GF-D8 (cell line): ENCODE measurements at places on chromosomes 2 and 18.

- DNase-seq = no peak
These were observed 35.1 kb downstream of the TMEM18 start for GRCh38 chr2:641872-642815.

- no peak for DNase-seq
These were observed 232.7 kb upstream of the COPS8 start for GRCh38 chr2:236852977-236853374.

DNA sequence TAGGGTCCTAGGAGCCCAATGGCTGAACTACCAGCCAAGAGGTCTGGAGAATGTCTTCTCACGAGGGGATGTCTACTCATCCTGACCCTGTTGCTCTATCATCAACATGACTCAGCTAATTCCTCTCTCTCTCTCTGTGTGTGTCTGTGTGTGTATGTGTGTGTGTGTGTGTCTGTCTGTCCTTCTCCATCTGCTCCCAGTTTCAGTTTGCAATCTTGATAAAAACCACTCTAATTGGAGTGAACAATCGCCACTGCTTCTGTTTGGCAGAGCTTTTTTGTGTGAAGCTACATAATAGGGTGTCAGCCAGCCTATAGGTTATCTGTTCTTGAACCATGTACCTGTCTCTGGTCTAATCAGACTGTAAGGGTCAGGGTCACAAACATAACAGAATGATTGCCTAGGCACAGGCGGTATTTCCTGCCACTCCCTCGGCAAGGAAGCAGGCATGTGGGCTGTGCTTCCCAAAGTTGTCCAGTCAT lies 219.8 kb downstream of the SH3BP4 start:
- DNase-seq = no peak

DNA sequence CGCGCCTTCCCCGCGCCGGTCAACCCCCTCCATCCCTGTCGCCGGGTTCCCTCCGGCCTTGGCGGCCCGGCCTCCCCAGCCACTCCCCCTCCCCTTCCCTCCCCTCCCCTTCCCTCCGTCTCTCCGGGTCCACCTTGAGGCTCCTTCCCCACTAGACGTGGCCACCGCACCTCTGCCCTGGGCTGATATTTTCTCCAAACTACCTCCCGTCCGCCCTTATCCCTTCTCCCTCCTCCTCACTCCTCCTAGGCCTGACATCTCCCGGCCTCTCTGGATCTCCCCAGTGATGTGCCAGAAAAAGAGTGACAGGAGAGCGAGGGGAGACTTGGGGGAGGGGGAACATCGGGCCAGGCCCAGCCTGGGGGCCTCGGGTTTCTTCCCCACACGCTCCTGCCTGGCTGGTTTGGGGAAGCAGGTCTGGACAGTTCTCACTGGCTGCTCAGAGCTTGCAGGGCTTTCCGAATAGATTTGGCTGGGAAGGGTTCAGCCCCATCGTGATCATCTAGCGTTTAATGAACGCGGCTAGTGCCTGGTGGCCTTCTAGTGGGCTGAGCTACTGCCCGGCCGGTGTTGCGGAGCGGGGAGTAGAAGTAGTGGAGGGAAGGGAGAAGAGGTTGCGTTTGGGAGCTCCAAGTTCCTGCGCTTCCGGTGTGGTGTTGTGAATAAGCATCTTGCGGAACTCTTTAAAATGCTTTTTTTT lies 641 bp downstream of the MAPRE3 start:
- DNase-seq = no peak

GRCh38 chr2:31192851-31193392 lies 24.4 kb downstream of the CAPN14 start:
- no peak for DNase-seq

DNA sequence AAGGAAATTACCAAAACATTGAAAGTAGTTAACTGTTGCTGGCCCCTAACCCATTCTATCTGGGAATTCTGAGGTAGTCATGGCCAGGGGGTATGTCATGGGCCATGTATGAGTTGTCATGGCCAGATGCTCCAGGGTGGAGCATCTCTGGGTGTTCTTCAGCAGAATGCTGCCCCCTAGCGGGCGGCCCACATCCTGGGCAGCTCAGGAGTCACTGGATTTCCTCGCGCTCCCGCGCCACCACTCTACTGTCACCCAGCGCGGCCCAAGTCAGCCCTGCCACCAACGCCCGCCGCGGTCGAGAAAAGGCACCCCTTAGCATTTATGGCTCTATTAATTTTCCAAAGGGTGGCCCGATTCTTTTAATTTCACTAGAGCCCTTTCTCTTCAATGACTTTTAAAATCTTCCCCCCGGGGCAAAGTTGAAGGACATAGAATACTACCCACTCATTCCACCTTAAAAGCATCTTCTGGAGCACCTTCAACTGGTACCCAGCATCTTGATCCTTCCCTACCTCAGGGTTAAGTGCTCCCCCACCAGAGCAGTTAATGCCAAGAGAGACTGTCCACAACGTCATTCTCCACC lies 41.6 kb downstream of the PKDCC start:
- no peak for DNase-seq

DNA sequence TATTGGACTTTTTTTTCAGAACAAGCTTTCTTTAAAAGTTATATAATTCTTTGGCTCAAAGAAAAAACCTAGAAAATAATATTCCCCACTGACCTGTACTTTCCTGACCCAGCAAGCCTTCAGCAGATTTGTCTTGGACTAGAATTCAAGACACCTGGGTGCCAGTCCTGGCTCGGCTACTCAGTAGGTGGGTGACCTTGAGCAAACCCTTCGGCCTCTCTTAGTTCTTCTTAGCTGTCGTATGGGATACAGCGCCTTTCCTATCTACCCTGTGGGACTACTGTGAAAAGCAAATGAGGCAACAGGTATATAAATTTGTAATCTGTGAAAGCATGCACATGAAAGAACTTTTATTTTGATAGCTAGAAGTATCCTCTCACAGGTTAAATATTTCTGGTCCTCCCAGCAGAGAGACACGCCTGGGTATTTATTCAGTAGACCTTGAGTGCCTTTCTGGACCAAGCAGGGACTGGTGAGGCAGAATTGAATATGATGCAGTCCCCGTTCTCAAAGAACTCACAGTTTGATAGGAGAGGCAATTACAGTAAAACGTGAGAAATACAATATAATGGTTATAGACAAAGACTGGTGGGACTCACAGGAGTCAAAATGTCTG lies 69.4 kb upstream of the EPAS1 start:
- DNase-seq = no peak

DNA sequence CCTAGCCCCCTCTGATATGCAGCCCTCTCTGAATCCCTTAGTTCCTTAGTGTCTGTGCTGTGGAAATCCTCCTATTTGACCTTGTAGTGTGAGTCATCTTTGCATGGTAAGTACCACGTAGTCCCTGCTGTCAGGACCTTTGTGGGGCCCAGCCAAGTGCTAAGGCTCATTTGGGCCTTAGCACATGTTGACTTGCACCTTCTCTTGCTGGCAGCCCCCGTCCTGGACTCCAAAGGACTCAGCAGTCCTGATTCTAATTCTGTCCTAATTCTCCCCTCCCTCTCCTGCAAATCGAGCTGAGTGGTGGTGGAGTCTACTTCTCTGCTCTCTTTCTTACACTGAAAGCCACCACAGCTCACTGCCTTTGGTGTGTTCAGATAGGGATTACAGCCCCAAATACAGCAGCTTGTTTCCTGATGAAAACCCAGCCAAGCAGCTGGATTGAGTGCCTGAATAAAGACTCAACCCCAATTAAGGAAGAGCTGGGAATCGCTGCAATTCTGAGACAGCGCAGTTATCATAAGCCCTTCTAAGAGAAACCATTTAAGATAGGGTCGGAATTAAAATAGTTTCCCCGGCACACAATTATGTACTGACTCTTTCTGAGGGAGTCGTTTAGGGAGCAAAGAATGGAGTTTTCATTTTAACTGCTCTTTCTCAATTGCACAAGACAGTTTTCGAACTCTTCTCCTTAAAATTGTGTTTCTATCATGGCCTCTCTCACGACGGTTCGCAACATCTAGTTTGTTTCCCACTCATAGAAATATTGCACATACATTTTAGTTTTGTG lies 215.6 kb upstream of the TNP1 start:
- DNase-seq = no peak

- no peak for DNase-seq
These were observed 56.2 kb downstream of the STRADB start for GRCh38 chr2:201507725-201508124.

- DNase-seq = no peak
These were observed 33.3 kb upstream of the ALPP start for GRCh38 chr2:232345251-232345650.
